LNCaP clone FGC (cell line): ENCODE measurements at places on chromosomes 4 and X.

- no peak for DNase-seq
Measured at GRCh38 chr4:120723986-120724385, 198.5 kb downstream of the PRDM5 start.

DNA sequence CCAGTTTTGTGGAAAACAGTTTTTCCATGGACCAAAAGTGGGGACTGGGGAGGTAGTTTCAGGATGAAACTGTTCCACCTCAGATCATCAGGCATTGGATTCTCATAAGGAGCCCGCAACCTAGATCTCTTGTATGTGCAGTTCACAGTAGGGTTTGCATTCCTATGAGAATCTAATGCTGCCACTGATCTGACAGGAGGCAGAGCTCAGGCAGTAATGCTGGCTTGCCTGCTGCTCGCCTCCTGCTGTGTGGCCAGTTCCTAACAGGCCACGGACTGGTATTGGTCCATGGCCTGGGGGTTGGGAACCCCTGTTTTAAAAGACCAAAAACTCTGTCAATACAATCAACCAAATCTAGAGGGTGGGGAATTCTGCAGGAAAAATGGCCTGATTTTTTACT is 100.0 kb upstream of the EOLA2 start:
- DNase-seq: no peak

GRCh38 chr4:83866834-83867621 is 331.1 kb downstream of the GPAT3 start:
- DNase-seq: no peak

GRCh38 chr4:153114771-153115321 is 89.4 kb upstream of the TRIM2 start:
- no peak for DNase-seq
